ENCODE measurements at places on chromosomes 6 and 20. TPM values are rescaled to one million over a fixed set of nuclear protein-coding genes. Genes with fewer than 3 reads are reported as not detected.
A peak's percentile ranks its signal among the peaks of the same experiment; 100 is the strongest.

DNA sequence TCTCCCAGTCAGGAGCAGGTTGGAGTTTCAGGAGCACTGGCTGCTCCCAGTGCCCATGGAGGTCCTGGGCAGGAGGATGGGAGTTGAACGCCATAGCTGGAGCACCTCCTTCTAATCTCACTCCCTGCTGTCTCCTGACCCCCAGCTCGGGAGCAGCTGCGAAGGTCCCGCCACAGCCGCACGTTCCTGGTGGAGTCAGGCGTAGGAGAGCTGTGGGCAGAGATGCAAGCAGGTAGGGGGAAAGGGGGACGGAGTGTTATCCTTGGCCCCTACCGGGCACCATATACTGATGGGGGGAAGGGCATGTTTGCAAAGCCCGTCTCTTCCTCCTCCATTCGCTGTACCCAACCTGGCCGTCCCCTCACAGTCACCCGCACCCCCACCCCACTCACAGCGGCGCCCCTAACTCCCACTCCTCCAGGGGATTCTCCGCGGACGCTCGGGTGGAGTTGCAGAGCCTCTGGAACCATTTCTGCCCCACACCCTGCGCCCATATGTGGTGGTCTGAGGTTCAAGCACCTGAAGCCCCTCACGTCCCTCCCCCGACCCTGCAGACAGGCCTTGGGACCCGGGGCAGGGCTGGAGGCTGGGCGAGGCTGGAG lies 16.7 kb downstream of the HSPA12B start:
- DNase-seq: no peak

DNA sequence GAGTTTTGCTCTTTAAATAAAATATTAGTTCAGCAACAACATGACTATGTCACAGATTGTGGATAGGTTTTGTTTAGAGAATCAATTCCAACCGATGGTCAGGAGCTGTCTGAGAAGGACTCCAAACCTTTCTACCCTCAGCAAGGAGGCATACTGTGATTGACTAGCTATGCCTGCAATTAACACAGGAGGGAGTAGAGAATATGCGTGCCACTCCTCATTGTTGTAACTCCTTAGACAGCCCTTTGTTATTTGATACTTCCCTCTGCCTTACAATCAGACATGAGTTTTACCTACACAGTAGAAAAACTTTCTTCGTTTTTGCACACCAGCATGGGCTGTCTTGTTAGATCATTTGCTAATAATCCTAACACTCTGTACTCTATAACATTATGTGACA lies 796.5 kb downstream of the PRIM2 start:
- DNase-seq: no peak

GRCh38 chr6:166393535-166393823 lies 10.7 kb upstream of the MPC1 start:
- DNase-seq: no peak

DNA sequence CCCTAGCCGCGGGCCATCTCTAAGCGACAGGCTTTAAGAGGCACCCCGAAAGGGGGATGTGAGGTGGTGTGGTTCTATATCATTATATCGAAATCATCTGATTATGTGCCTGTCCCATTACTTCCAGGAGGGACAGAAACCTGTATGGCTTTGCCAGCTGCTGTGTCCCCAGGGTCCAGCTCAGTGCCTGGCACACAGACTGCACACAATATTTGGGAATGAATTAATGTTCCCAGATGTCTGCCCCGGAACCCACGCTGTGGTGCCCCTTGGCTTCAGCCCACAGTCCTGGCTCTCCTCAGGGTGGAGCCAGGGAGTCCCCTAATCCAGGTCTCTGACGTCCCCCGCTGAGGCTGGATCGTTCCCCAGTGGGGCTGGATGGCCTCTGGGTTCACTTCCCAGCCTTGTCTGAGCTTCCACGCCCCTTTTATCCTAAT lies 8.9 kb upstream of the AHCY start:
- DNase-seq: no peak

GRCh38 chr6:30507849-30508827 lies 18.8 kb downstream of the HLA-E start:
- no peak for DNase-seq

DNA sequence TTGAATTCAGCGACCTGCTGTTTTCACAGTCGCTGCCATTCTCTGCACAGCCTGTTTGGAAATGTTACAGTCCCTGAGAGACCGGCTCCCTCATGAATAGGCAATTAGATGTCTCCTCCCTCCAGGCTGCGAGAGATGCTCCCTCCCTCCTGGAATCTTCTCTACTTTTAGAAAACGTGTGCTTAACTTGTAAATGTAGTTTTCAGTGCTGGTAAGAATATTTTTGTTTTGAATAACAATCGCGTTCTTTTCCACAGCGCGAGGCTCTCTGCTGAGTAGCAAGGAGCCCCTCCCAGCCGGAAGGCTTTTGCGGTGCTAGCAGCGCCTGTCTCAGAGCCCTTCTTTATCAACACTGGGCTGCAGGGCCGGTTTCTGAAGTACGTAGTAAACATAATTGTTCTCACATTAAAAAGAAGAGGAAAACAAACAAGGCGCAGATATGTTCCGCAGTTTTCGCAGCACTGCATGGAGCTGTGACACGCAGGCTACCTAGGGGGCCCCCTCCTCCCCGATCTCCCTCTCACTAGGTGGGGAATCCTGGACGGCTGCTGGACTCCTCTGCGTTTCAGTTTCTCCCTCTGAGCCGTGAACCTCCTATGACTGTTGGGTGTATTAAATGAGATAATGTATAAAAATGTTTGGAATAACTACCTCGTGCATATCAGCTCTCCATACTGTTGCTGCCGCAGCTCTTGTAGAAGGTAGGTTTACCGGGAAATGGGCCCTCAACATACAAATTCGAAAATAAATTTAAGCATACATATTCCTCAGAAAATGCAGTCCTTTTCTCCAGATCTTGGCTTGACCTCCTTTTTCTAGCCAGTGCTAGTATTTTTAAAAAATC lies 79.0 kb upstream of the SPACA1 start:
- DNase-seq: peak; percentile 12

The SAMD5 gene
- 29.7 TPM for polyA plus RNA-seq

DNA sequence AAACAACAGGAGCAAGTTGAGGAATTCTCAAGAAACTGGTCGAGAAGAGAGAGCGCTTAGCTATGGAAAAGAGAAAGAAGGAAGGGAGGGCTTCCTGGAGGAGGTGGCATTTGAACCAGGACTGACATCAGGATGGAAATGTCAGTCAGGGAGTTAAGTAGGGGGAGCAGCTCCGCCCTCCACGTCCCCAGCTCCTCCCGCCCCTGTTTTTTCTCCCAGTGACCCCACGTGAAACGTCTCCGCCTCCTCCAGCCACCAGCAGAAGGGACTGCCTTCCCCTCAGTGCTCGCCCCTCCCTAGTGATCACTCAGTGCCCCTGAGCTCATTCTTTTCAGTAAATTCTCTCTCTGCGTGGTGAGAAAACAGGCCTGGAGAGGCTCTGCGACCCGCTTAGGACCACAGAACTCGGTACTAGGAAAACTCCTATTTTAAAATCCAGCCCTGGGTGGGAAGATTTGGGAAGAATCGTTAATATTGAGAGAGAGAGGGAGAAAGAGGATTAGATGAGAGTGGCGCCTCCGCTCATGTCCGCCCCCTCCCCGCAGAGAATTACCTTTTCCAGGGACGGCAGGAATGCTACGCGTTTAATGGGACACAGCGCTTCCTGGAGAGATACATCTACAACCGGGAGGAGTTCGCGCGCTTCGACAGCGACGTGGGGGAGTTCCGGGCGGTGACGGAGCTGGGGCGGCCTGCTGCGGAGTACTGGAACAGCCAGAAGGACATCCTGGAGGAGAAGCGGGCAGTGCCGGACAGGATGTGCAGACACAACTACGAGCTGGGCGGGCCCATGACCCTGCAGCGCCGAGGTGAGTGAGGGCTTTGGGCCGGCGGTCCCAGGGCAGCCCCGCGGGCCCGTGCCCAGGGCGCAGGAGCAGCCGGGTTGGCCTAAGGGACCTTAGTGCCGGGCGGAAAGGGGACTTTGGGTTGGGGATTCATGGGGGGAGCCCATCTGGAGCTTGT lies 4.6 kb downstream of the HLA-DPB1 start:
- peak; percentile 56 for DNase-seq
